Esophagus squamous epithelium (tissue), 5 donors: ENCODE measurements at places on chromosomes 3 and 15.

GRCh38 chr3:141294301-141294700 lies 62.7 kb downstream of the PXYLP1 start:
- no peak for DNase-seq

GRCh38 chr3:99648101-99648500 lies 9.7 kb downstream of the COL8A1 start:
- no peak for DNase-seq

GRCh38 chr3:107366766-107367165 lies 10.5 kb upstream of the CCDC54 start:
- DNase-seq: no peak

DNA sequence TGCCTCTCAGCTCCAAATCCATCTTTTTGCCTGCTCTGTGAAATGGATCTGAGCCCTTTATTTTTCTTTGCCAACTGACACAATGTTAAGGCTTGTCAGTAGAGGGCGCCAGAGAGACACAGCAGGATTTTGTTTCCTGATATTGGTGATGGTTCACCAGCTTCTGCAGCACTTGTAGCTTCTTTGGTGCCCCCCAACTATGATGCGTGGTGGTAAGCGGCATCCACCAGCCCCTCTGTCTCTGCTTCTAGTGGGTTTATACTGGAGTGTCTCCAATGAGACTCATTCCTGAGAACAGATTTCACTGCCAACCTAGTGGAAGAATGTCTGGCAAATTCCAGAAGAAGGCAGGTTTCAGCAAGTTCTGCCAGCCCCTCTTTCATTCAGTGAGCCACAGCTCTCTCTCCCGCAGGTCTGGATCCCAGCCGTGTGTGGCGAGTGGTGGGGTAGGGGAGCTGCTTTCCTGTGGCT lies 471.9 kb upstream of the FRG2C start:
- DNase-seq: no peak

DNA sequence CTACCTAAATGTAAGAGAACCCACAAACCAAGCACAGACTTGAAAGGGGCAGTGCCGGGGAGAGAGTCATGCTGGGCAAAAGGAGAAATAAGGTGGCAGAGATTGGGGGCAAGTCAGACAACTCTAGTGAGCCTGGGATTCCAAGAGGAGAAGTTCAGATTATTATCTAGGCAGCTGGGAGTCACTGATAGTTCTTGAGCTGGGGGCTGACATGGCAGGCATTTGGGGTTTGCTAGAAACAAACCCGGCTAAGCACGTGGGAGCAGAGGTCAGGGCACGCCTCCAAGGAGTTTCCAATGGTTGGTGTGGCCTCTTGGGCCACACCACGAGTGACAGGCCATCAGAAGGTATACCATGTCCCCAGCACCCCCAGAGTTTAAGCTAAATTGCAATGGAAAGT lies 27.6 kb downstream of the SLC6A6 start:
- DNase-seq: no peak

GRCh38 chr3:60228823-60229222 lies 1022.4 kb downstream of the FHIT start:
- no peak for DNase-seq

DNA sequence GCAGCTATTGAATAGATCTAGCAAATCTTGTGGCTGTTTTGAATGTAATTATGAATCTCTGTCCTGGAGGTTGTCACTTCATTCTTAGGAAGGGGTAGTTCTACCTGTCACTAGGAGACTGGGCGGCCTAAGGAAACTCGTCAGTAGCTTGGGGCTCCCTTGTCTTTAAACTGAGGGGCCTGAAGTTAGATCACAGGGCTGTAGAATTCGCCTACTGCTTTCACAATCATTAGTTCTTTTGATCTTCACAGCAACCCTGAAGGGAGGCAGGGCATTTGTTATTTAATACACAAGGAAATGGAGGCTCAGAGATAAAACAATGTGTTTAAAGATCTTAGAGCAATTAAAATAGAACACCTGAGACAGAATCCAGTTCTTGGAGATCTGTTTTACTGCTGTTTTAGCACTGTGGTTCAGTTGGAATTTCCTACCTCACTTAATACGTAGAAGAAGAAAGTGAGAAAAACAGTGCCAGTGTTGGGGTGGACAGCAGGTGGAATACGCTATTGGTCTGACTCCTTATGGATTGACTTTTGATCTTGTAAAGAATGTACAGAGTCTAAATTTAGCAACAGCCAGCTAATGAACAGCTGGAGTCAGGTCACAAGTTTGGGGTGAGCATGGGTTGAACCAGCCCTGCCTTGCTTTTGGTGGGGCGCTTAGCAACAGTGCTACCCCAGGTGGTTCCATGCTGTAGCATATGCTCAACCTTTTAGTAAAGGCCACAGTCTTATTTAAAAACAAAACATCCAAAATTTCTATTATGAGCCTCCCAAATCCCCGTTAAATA lies 71.4 kb upstream of the BHLHE40 start:
- DNase-seq: no peak

DNA sequence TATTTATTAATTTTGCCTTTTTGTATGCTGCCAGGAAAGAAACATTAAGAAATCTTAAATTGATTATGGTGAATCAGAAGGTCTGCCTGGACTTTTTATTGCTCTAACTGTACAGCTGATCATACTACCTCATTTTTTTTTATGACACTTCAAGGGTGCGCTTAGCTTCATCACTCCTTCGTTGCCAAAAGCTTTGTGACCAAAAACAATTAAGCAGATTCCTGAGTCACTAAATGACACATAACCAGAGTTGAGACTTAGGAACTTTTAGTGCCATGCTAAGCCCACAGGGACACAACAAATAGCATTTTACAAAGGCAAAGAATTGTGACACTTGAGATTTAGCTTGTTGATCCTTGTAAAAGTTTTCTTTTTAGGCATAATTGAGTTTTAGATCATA lies 4.9 kb downstream of the ADIPOQ start:
- DNase-seq: no peak

DNA sequence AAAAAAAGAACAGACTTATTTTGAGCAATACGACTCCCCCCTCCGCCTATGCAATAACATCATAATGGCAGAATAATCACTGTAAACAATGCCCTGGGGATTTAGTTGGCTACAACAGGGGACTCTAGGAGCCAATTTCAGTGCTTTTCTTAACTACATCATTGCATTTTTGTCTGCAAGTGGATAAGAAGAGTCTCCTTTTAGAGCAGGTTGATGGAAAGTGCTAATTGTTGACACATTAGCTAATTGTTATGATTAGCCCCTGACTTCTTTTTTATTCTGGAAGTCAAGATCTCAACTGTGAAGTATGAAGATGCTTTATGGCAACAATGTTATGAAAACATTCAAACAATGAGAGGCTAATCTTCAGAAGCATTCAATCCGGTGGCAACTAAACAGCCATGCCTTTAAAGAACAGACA lies 121.2 kb downstream of the MECOM start:
- no peak for DNase-seq

DNA sequence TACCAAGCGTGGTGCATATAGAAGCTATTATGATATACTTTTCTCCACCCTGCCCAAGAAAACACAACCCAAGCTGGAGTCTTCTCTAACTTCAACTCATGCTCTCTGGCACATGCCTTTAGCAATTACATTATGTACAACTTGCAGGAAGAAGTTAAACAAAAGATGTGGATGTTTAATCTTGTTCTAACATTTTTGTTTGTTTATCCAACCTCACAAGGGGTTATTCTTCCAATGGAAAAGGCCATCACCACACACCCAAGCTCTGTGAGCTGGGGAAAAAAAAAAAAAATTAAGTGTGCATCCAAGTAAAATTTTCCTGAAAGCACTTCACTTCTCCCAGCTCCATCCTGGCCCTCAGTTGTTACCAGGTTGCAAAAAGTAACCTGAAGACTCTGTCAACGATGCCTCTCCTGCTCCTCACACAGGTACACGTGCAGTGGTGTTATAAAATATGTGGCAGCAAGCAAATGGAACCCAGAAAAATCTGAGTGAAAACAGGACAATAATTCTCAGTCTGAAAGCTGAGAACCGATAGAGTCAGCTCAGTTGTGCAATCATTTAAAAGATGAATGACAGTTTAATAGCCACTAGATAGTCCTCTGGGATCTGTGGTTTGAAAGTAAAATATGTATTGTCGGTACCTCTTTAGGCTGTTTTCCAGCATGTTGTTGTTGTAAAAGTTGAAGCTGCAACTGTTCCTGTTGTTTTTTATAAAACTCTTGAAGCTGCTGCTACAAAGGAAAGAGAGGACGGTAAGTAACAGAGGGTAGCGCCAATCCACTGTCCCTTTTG lies 531.4 kb downstream of the FOXP1 start:
- DNase-seq: no peak

DNA sequence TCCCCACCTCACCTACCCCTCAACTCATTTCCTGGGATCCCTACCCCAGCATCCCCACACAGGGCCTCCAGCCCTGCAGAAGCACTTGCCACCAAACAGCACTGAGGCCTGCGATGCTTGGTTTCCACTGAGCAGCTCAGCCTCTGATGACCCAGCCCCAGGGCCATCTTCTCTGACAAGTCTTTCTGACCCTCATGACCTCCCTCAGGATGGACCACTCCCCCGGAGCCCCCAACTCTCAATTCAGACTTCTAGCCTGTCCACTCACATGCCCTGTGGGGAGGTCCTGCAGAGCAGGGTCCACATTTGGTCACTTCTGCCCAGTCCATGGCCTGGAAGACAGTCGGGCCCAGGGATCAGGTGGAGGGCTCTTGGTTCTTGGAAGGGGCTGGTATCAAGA lies 63.4 kb upstream of the SPATA12 start:
- DNase-seq: no peak

DNA sequence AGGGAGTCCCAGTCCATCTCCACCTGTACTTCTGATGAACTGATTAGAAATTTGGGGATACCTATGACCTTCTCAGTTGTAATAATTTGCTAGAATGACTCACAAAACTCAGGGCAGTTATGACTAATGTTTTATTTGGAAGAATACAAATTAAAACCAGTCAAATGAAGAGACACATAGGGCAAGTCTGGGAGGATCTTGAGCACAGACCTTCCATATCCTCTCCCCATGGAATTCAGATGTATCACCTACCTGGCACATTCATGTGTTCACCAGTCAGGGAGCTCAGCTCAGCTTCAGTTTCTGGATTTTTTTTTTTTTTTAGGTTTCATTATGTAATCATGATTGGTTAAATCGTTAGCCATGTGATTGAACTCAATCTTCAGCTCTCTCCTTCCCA lies 247.7 kb downstream of the VGLL3 start:
- DNase-seq: no peak

- DNase-seq: no peak
These were observed 28.6 kb upstream of the CYP11A1 start for GRCh38 chr15:74396146-74396438.

GRCh38 chr3:88573472-88573871 lies 423.7 kb downstream of the C3orf38 start:
- DNase-seq: no peak

- no peak for DNase-seq
These were observed 16.0 kb downstream of the NR2F2 start for GRCh38 chr15:96346409-96346970.

GRCh38 chr3:61808999-61809398 lies 247.6 kb downstream of the PTPRG start:
- DNase-seq: no peak

- DNase-seq: no peak
These were observed 32.6 kb downstream of the SEMA7A start for GRCh38 chr15:74400915-74401757.

- no peak for DNase-seq
These were observed 18.9 kb upstream of the POC1A start for GRCh38 chr3:52173101-52173500.

GRCh38 chr3:135175728-135176277 lies 380.7 kb downstream of the EPHB1 start:
- DNase-seq: no peak

- DNase-seq: no peak
These were observed 341.1 kb upstream of the NR2F2 start for GRCh38 chr15:95989392-95989791.

DNA sequence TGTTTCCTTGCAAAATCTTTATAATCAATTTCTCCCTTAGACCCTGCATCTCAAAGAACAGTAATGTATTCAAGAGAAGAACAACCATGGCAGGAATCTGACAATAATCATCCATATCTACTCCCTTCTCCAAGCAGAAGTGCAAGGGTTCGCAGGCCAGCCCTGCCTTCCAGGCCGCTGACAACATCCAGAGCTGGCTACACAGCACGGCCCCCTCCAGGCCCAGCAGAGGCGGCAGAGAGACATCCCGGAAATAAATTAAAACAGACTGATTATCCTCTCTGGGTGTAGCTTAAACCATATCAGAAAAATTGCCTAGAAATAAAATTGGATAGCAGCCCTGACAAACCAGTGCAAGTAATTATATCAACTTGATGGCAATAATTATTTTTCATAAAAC lies 223.3 kb downstream of the FAM43A start:
- DNase-seq: no peak

DNA sequence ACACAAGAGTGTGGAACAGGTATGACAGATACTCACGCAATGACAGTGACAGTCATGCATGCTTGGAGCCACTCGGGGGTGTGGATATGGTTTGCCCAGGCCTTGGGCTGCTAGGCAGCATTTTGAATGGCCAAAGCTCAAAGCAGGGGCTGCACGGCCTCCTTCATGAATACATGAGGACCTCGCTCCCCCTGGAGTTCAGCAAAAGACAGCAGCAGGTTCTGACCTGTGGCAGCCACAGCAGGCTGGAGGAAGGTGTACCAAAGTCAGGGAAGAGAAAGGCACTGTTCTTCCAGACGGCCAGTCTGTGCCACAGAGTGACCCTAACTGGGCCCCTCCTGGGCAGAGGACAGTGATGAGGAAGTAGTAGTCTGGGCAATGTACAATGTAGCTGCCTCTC lies 88.2 kb upstream of the C2CD4B start:
- no peak for DNase-seq

GRCh38 chr3:190497811-190498210 lies 16.1 kb upstream of the IL1RAP start:
- DNase-seq: no peak

DNA sequence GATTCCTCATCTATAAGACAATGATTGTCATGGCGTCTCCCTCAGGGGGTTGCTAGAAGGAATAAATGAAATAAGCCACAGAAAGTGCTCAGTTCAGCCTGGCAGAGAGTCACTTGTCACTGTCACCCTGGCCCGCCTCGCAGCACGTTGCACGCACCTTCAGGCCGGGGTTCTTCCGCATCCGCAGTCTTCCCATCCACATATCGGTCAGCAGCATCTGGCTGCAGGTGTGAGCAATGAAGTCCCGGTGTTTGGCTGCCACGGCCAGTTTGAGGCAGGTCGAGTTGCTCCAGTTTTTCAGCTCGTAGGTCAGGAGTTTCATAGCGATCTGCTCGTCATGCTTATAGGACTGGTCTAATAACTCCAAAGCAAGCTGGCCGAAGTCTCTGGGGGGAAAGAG lies 48.5 kb upstream of the MTMR10 start:
- DNase-seq: no peak

DNA sequence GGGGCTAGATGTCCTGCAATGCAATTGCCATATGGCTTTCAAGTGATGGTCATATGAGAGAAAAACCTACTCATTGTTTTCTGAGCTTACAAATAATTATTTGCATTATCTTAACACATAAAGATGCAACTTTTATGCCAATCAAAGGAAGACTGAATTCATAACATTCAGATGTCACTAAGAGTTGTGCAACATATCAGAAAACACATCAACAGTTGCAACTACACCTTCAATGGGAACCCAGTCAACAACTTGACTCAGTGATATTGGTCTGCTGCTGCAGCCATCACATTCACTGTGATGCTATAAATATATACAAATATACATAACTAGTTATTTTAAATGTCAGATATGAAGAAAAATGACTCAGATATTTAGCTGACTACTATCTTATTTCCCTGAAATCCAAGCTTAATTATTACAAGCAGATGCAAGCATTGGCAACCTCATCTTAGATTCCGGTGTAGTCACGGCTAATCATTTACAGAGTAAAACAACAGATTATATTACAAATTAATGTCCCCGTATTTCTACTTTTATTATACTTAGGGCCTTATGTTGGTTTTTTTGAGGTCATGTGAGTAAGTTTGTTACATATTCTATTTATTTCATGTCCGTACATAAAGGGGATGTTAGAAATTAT lies 23.7 kb downstream of the CNTN3 start:
- no peak for DNase-seq
